ENCODE measurements at places on chromosomes 5 and 9.
A peak's percentile ranks its signal among the peaks of the same experiment; 100 is the strongest.

- no peak for DNase-seq
Observed at GRCh38 chr9:8633784-8634183, 834.2 kb upstream of the DMAC1 start.

- DNase-seq, result peak; percentile 96
Observed at GRCh38 chr5:9468060-9468388, 77.9 kb downstream of the SEMA5A start.

GRCh38 chr9:131167146-131167692, 41.8 kb downstream of the NUP214 start:
- DNase-seq, result peak; percentile 7

DNA sequence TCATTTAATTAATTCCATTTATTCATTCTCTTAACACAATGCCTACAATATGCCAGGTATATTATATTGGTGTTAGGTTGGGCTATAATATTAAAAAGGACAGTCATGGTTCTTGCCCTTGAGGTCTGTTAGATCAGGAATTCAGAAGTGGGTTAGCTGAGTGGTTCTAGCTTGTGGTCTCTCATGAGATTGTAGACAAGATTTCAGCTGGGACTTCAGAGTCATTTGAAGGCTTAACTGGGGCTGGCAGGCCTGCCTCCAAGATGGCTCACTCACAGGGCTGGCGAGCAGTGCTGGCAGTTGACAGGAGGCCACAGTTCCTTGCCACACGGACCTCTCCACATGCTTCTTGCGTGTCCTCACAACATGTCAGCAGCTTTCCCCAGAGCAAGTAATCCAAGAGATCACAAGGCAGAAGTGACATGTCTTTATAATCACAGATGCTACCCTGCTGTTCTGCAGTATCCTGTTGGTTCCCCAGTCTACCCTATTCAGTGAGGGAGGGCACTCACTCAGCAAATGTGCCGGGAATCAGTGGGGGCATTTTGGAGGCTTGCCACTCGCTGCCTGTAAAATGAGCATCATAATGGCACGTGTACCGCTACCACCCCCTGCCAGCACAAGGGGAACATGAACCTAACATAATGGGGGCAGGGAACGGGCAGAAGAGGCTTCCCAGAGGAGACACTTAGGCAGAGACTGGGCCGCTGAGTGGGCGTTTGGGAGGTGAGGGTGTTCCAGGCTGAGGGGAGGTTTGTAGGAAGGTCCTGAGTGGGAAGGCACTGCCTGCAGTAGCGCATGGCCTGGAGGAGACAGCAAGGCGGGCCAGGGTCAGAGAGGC, 70.0 kb downstream of the EXOSC2 start:
- no peak for DNase-seq

- no peak for DNase-seq
Observed at GRCh38 chr9:121185178-121185745, 16.4 kb downstream of the RAB14 start.

DNA sequence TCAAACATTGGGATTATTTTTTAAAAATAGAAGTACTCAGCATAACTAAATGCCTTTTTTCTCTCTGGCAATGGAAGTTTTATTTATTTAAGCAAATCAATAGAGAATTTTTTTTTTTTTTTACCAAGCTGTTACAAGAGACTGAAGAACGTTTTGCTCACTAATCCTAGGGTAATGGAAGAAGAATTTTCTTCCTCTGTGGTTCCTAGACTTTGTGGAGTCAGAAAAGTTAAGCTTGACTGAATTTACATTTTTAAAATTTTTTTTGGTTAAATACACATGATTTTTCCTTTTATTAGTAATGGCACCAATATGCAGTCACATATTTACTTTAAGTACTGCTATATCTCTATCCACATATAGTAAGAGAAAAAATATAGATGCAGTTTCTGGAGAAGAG, 189.8 kb downstream of the PCSK1 start:
- no peak for DNase-seq

DNA sequence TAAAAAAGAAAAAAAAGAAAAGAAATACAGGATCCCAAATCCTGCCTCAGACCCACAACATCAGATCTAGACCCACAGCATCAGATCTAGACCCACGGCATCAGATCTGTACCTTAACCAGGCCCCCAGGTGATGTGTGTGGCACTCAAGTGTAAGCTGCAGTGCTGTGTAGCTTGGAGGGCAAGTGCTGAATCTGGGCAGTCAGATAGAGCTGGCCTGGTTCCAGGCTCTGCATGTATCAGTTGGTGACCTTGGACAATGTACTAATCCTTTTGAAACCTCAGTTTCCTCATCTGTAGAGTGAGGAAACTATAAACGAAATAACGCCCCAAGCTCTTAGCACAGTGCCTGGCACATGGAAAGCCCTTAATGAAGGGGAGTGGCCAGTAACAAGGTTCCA, 16.7 kb downstream of the COL15A1 start:
- no peak for DNase-seq

DNA sequence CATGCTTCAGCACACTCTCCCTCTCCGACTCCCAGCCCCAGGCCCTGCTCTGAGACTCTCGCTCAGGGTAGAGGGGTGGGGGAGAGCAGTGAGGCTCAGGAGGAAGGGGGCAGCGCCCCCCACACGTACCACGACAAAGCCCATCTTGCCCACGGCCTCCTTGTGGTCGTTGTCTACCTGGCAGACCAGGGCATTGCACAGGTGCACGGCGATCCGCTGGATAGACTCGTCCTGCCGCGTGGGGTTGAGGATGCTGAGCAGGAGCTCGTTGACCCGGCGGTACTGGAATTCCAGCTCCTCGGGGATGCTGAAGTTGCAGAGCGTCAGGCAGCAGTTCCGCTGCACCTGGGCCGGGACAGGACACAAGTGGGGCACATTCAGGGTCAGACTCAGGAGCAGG, 18.5 kb upstream of the ZDHHC12 start:
- DNase-seq, result no peak

DNA sequence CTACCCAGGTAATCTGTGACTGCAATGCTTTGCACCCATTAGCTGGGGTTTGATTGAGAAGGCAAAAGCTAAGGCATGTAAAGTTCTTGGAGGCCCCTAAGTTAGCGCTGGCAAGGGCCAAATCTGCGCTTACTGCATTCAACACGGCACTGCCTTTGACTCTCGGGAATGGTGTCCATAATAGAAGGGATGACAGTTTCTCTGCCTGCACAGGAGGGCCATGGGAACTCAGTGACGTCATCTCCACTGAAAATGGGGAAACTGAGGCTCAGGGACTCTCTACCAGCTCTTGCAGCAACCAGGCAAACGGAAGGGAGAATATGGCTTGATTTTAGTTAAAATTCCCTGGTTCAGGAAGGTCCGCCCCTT, 487 bp downstream of the SPATA24 start:
- no peak for DNase-seq

DNA sequence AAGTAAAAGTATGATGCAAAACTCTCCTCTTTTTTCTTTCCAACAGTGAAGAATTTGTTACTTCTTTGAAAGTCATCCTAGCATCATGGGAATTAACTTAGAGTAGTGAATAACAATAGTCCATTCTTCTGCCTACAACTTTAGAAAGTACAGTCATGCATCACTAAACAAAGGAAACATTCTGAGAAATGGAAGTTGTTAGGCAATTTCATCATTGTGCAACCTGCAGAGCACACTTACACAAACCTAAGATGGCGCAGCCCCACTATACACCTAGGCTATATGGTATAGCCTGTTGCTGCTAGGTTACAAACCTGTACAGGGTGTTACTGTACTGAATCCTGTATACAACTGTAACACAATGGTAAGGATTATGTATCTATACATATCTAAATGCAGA, 1209.3 kb upstream of the C9orf72 start:
- peak; percentile 24 for DNase-seq

DNA sequence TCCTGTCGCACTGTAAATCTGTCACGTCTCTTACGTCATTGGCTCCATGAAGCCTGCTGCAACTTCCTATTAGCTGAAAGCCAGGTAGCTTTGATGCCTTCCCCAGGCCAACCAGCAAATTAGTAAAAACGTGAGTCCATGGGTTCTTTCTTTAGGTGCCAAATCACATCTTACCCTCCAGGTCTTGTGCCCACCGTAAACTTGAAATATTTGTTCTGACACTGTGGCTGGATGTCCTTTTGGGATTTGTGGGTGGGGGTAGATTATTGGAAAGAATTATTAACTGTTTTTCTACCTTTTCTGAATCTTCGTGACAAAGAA, 172.8 kb downstream of the NR3C1 start:
- no peak for DNase-seq

GRCh38 chr5:57664700-57665099, 182.1 kb upstream of the ACTBL2 start:
- DNase-seq, result no peak

GRCh38 chr5:143416411-143416810, 12.9 kb upstream of the NR3C1 start:
- DNase-seq, result no peak

DNA sequence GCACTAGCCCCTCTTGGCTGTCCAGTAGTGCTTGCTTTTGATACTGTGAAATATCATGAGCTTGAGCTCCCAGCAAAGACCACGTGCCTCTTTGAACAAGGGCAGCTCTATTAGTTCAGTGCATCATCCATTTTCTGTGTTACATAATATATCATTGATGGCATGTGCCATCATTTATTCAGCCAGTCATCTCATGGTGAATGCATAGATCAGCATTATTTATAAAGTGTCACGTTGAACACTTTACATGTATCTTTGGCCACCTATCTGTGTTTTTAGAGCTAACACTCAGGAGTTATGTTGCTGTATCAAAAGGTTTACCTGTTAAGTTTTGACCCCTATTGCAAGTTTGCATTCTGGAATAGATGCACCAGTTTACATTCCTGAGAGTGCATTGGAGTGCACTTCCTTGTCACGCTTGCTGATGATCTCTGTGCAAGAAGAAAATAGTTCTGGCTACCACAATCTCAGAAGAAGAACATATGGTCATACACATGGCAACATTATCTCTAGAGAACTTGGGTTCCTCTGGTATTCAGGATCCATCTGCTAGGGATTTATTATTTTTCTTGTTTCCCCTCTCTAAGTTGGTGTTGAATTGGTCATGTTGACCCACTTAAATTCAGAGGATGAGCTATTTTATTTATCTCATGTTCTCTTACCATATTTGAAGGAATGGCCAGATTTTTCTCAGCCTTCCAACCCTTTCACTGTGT, 120.9 kb downstream of the SH3GL2 start:
- DNase-seq, result no peak

- DNase-seq, result no peak
Observed at GRCh38 chr5:851076-851475, 290 bp upstream of the ZDHHC11 start.

- DNase-seq, result no peak
Observed at GRCh38 chr5:108418197-108418596, 36.3 kb upstream of the FBXL17 start.

DNA sequence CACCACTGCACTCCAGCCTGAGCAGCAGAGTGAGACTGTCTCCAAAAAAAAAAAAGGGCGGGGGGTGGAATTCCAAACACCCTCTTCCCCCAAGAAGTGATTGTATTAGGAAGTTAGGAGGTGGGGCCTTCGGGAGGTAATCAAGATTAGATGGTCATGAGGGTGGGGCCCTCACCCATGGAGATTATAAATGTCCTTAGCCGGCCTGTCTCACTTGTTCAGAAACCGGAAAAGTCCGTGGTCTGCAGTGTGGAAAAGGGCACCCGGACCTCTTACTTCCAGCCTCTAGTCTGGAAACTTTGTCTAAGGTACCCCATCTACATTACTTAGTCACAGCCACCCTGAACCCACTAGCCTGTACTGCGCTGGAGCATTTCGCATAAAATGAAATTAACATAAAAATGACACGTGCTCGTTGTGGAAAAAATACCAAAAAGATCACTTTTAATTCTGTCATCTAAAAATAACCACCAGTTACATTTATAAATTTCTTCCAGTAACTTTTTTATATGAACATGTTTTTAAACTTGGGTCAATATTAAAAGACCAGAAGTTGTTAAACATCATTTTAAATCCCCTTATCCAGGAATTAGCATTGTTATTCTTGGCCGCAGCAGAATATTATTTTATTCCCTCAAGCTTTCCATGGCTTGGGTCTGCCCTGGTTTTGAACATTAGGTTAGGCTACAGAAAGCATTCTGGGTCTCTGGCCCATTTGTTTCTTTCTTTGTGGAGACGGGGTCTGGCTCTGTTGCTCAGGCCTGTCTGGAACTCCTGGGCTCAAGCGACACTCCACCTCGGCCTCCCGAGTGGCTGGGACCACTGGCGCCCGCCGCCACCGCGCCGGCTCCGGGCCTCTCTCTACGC, 1.2 kb upstream of the CKS2 start:
- DNase-seq, result no peak

GRCh38 chr9:69121155-69122081, 52.7 kb upstream of the TJP2 start:
- DNase-seq, result peak; percentile 73

DNA sequence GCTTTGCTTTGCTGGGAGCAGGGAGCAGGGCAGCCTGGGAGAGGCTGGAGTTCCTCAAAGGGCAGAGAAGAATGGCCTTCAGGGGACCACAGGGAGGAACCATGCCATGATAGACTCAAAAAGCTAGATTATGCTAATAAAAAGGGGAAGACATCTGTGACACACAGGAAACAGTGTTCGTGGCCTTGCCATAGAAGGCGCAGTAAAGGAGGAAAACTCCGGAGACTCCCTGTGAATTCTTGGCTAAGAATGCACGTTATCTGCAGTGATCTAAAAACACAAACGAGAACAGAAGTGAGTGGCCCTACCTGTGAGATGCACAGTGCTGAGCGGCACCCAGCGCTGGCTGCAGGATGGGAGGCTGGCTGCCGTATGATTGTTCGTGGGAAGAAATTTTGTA, 15.9 kb upstream of the LTC4S start:
- no peak for DNase-seq

- DNase-seq, result no peak
Observed at GRCh38 chr5:170361616-170362015, 27.6 kb downstream of the KCNMB1 start.

- DNase-seq, result no peak
Observed at GRCh38 chr5:113757508-113757907, 244.0 kb downstream of the YTHDC2 start.

DNA sequence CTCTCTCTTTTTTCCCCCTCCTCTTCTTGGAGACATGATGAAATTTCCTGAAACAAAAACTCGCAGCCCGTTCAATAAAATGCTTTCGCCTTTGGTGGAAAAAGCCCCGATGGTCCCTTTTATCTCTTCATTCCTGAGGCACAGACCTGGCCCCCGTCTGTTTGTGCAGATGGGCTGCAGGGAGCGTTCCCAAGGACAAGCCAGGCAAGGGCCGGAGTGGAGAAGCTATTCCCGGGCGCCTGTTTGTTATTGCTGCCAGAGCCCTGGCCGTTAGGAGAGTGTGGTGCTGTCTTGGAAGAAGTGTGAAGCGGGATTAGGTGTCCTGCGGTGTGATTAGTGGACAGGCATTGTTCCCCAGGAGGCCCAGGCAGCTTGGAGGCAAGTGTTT, 71.9 kb downstream of the SMIM23 start:
- no peak for DNase-seq

- DNase-seq, result no peak
Observed at GRCh38 chr5:155936520-155937406, 390.2 kb upstream of the SGCD start.

DNA sequence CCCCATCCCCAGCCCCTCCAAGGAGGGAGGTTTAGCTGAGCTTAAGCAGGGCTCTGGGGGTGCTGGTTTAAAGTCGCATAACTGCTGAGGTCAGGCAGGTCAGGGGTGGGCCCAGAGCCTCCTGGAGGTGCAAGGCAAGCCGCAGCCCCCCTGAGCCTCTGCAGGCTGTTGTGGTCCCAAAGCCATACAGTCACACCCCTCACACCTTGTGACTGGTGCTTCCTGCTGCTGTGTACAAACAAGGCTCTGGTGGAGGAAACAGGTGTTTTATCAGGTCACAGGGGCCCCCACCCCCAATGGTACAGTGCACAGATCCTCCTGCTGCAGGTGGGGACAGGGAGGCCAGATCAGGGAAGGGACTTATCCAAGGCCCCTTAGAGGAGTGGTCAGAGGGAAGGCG, 8.0 kb downstream of the TCF7 start:
- DNase-seq, result no peak

GRCh38 chr5:95422838-95423237, 31.7 kb downstream of the FAM81B start:
- DNase-seq, result peak; percentile 49

Data from foreskin fibroblast (primary cell).